ENCODE measurements at places on chromosomes 5 and 9.

DNA sequence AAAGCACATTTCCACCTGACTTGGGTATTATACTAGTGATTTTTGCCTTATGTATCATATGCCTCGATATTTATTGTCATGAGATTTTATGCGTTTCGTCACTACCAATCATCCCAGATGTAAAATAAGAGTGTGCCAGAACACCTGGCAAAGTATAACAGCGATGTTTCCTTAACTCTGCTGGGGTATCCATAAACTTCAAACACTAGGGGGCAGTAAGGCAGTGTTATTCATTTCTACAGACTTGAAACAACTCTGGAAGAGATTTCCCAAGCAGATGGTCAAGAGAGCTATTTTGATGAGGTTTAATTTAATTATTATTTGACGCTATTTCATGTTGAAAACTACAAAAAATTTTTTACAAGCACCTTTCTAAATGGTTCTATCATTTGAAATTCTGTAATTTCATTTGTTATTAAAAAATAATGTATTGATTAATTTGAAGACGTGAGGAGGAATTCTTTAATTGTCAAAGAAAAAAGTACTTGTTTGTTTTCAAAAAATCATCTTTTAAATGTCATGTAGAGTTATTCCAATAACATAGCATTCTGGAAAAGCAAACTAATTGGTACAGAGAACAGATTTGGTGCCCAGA is 388.5 kb upstream of the CTNND2 start:
- DNase-seq: peak; percentile 3

GRCh38 chr5:35644543-35644942 is 26.9 kb downstream of the SPEF2 start:
- peak; percentile 28 for DNase-seq

- peak; percentile 73 for DNase-seq
Observed at GRCh38 chr9:73183917-73184861, 32.5 kb downstream of the ANXA1 start.

DNA sequence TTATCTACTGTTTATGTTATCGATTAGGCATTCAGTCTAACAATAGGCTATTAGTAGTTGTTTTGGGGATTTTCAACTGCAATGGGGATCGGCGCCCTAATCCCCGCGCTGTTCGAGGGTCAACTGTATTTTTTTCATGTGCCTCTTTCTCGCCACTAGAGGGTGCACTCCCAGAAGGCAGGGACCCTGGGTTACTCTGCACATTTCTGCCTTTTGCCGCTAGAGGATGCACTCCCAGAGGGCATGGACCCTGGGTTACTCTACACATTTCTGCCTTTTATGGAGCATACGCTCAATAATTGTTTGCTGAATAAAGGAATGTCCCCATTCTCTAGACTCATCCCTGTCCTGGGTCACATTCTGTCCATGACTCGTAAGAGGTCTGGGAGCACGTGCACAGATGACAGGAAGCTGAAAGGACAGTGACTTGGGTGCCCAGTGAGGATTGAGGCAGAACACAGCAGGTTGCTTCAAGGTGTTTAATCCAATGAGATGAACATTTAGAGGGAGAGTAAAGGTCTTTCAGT is 27.9 kb upstream of the RECK start:
- DNase-seq: peak; percentile 82

DNA sequence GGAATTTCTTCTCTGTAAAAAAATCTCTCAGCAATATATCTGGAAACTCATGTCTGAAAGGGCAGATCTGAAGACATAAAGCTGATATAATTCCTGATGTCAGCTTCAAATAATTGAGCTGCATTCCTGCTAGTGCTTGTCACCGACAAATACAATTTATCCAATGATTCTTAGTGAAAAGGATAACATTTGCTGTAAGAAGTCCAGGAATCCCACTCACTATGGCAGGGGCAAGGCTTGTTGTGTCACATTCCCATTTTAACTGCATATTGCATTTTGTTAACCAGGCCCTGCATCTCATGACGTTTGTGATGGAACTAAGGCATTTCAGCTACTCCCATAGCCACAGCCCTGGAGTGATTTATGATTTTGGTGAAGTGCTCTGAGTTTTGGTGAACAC is 160.1 kb upstream of the DAB2 start:
- peak; percentile 37 for DNase-seq

GRCh38 chr9:132341177-132341840 is 13.5 kb downstream of the SETX start:
- no peak for DNase-seq

DNA sequence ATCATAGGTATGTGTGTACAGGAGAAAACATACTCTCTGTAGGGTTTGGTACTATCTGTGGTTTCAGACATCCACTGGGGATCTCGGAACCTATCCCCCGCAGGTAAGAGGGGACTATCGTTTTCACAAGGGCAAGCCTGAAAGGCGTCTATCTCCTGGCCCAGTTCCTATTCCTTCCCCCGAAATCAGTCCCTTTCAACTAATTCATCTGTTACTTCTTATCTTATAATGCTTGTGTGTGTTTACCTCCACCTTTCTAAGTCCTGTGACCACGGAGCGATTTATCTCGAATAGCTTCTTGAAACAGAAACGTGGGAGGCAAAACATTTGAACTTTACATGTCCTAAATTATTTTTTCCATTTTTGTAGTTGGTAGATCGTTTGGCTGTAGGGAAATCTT is 11.4 kb downstream of the ABO start:
- no peak for DNase-seq

GRCh38 chr9:137175345-137175961 is 3.6 kb upstream of the TMEM210 start:
- DNase-seq: no peak

DNA sequence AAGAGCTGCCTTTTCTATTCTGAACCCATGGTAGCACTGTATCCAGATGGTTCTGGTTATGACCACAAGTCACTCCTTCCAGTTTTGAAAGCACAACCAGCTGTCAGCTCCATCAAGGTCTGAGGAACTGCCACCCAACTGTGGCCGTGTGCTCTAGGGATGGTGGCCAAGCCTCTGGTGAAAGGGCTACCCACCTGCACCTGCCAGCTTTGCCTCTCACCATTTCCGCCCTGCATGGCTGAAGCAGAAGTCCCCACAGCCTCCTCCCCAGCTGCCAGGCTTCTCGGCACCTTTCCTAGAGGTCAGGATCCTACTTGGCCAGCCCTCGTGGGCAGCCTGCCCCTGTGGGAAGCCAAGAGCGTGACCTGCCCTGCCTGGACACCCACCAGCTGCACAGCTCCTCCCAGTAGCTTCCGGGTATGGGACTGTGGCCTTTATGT is 16.8 kb downstream of the SEMA5A start:
- DNase-seq: no peak

DNA sequence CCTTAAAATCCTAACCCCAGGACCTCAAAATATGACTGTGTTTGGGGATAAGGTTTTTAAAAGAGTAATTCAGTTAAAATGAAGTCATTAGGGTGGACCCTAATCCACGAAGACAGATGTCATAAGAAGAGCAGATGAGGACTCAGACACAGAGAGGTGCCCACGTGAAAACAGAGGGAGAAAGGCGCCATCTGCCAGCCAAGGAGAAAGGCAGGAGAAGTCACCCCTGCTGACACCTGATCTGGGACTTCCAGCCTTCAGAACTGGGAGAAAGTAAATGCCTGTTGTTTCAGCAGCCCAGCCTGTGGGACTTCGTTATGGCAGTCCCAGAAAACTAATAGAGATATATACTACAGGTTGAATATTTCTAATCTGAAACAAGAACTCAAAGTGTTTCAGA is 67.4 kb downstream of the ROR2 start:
- no peak for DNase-seq

GRCh38 chr5:127298656-127299055 is 8.1 kb downstream of the MEGF10 start:
- peak; percentile 44 for DNase-seq

DNA sequence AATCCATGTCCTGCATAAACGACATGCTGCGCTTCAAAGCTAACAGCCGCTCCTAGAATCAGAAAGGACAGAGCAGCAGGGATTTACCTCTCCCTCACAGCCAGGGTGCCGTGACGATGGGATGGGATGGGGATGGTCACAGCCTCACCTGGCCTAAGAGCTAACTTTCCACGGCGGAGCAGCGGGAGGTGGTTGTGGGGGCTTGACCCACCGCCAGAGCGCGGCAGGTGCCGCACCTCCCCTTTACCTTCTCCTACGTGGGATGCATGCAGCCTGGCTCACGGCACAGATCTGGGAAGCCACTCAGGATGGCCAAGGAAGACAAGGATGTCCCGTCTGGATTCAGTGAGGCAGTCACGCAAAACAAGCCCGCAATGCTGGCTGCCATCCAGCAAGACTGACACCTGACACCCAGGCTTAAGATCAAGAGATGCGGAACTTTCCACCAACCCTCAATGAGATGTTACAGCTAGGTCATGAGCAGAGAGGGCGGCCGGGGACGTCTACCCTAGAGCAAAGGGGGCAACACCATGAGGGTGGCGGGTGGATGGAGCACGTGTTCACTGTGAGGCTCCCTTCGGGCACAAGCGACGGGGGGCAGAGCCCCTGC is 5.8 kb downstream of the BRD9 start:
- no peak for DNase-seq

DNA sequence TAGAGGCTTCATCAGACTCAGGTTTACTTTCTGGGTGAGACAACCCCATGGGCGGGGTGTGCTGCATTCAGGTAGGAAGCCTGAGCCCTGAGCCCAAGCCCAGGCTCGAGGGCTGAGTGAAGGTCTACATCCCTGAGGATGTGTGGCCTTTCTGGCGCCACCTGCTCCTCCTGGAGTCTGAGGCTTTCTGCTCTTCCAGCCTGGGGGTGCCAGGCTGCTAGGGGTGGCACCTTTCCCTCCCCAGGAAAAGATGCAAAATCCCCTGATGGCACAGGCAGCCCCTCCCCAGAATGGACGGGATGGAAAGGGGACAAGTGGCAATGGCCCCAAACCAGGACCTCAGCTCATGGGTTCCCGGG is 44.4 kb upstream of the PRRC2B start:
- no peak for DNase-seq

DNA sequence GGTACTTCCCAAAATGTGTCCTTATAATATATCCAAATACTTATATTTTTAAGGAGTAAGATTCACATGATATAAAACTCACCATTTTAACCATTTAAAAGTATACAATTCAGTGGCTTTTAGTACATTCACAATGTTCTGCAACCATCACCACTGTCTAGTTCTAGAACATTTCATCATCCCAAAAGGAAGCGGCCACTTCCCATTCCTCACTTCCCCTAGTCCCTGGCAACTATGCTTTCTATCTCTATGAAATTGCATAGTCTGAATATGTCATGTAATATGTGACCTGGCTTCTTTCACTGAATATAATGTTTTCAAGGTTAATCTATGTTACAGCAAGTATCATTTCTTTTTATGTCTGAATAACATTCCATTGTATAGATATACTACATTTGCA is 615.1 kb upstream of the SGCD start:
- no peak for DNase-seq

DNA sequence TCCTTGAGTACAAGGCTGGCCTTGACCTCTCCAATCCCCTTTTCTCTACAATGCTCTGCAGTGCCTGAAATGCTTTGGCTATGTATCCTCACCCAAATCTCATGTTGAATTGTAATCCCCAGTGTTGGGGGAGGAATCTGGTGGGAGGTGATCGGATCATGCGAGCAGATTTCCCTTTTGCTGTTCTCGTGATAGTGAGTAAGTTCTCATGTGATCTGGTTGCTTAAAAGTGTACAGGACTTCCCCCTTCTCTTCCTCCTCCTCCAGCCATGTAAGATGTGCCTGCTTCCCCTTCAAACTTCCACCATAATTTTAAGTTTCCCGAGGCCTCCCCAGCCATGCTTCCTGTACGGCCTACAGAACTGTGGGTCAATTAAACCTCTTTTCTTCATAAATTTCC is 28.5 kb upstream of the AKNA start:
- DNase-seq: no peak

- DNase-seq: no peak
Observed at GRCh38 chr5:40266952-40267351, 412.8 kb upstream of the PTGER4 start.

DNA sequence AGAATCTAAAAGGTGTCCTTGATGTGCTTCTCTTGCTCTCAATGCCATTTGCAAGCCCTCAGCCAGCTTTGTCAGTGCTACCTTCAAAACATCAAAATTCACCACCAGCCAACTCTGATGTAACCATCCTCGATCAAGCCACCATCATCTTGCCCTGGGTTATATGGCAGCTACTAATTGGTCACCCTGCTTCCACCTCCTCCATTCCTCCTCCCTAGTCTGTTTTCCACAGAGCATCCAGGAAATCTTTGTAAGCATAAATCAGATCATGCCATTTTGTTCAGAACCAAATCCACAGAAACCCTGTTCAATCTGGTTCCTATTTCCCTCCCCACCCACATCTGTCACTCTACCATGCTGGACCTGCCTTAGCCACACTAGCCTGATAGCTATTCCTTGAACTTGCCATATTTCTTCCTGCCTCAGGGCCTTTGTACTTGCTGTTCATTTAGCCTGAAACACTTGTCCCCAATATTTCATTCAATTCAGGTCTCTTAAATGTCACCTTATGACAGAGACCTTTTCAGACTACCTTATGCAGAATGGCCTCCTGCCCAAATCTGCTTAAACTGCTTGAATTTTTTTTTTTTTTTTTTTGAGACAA is 1.9 kb upstream of the B4GALT1 start:
- DNase-seq: no peak

DNA sequence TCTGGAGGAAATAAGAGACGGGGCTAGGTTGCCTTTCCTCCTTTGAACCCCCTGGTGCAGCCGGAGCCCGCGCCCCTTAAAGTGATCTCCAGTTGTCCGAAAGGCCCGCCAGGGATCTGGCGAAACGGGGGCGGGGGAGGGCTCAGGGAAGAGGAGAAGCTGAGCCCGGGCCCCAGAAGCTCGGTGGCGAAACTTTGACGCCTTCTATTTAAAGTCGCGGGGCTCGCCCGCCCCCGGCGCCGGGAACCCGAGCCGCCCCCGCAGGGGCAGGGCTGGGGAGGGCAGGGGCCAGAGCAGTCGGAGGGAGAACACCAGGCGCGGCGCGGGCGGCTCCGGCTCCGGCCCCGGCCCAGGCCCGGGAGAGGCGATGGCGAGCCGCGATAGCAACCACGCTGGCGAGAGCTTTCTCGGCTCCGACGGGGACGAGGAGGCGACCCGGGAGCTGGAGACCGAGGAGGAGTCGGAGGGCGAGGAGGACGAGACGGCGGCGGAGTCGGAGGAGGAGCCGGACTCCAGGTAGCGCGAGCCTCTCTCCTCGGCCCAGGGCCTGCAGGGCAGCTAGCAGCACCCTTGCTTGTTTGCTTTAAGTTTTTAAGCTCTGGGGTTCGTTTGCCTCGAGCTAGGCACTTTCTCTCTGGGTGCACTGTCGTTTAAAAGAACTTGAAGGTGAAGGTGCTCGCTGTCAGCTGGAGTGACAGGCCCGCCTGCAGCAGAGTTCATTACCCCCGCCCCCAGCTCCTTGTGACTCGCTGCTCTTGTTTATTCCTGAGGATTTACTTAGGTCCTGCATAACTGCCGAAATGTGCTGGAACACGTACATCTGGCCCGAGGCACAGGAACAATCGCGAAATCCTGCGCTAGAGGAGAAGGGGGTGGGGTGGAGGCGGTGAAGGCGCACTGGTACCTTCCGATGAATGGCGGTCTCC is at the start of gene CMYA5:
TSS of gene CMYA5 (plus strand) at position 296 of the 926 bp plus-strand sequence. CDS start at position 368, 72 bp downstream.
- peak; percentile 53 for DNase-seq

GRCh38 chr9:127395497-127396252 is 1.3 kb upstream of the SLC2A8 start:
- DNase-seq: no peak
